Neural crest cell (in vitro differentiated cells): ENCODE measurements at places on chromosomes 1 and 21.
A peak's percentile ranks its signal among the peaks of the same experiment; 100 is the strongest.

DNA sequence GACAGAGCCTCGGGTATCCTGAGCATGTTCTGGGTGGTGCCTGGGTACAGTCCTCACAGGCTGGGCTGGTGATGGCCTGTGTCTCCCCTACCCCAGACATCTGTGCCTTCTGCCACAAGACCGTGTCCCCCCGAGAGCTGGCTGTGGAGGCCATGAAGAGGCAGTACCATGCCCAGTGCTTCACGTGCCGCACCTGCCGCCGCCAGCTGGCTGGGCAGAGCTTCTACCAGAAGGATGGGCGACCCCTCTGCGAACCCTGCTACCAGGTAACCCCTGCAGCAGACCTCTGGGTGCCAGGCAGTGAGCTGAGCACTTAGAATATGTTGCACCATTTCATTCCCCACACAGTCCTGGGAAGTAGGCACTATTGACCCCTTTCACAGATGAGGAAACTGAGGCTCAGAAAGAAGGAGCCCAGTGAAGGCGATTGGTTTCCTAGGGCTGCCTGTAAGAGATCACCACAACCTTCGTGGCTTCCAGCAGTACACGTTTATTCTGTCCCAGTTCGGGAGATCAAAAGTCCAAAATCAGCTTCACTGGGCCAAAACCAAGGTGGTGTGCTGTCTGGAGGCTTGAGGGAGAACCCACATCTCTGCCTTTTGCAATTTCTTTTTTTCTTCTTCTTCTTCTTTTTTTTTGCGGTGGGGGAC is 11.8 kb downstream of the FBLIM1 start:
- H3K27me3 ChIP-seq, result no peaks in the 10 kb centered on the region
- peaks cover 2% of the 10 kb centered on the region for H3K36me3 ChIP-seq
- H3K4me3 ChIP-seq, result no peak overlapping the region
- no peak overlapping the region for H3K27ac ChIP-seq
- no peaks in the 10 kb centered on the region for H3K4me1 ChIP-seq
- no peak for DNase-seq

- H3K4me3 ChIP-seq, result peak overlapping the region; percentile 90
- H3K27me3 ChIP-seq, result no peaks in the 10 kb centered on the region
- peaks cover 17% of the 10 kb centered on the region for H3K4me1 ChIP-seq
- H3K36me3 ChIP-seq, result peaks cover 3% of the 10 kb centered on the region
Measured at GRCh38 chr1:153945131-153945794, 1.3 kb downstream of the DENND4B start.

GRCh38 chr1:172388490-172388889 is 32.0 kb upstream of the C1orf105 start:
- peaks cover 45% of the 10 kb centered on the region for H3K4me1 ChIP-seq
- H3K27me3 ChIP-seq, result no peaks in the 10 kb centered on the region
- no peaks in the 10 kb centered on the region for H3K36me3 ChIP-seq
- no peak for DNase-seq
- H3K4me3 ChIP-seq, result no peak overlapping the region
- no peak overlapping the region for H3K27ac ChIP-seq

DNA sequence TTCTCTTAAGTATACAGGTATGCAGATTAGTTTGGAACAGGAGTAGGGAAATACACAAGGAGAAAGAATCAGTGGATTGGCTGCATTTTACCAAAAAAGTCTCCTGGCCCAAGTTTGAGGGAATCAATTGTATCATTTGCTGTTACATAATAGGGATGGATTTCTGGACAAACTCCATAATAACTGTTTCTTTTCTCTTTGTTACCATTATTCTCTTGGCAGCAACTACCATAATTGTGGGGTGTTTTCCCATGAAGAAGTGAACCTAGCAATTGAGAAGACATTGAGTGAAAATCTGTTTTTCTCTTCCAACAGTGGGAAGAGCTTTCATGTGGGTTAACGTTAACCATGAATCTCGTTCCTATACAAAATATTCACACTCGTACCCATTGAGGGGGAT is 46.4 kb upstream of the DPT start:
- no peaks in the 10 kb centered on the region for H3K4me1 ChIP-seq
- H3K4me3 ChIP-seq, result no peak overlapping the region
- peaks cover under 1% of the 10 kb centered on the region for H3K27me3 ChIP-seq
- no peak overlapping the region for H3K27ac ChIP-seq

- no peaks in the 10 kb centered on the region for H3K36me3 ChIP-seq
- no peak for DNase-seq
- no peaks in the 10 kb centered on the region for H3K27me3 ChIP-seq
- H3K4me3 ChIP-seq, result no peak overlapping the region
- peaks cover 3% of the 10 kb centered on the region for H3K4me1 ChIP-seq
Measured at GRCh38 chr1:60470246-60470645, 396.7 kb upstream of the C1orf87 start.

DNA sequence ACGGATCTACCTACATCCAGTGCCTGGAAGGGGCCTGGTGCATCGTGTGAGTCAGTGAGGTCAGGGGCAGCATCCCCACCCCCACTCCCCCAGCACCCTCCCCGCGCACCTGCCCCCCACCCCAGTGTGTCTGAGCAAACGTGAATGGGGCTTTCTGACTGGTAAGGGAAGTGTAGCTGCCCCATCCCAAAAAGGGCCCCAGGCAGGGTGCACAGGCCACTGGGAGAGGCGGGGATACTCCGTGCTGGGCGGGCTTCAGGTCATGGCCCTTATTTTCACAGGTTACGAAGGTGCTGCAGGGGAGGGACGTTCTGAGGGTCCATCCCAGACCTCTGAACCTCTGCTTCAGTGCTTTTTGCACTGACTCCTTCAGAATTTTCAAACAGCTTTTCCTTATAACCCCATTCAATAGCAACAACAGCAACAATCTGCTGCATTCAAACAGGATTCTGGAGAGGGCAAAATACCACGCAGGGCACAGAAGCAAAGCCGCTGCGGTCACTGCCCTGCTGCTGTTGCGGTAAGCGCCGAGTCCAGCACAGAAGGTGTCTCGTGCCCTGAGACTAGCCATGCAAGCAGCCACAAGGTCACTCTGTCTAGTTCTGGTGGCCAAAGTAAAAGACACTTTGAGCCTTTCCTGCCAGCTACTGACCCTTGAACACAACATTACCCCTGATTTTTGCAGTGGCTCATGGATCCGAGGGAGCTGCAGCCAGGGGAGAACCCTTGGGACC is 10.3 kb downstream of the TTC34 start:
- no peak overlapping the region for H3K4me3 ChIP-seq
- no peak overlapping the region for H3K27ac ChIP-seq
- no peak for DNase-seq

GRCh38 chr1:115340879-115341278 is 2.8 kb upstream of the NGF start:
- peaks cover 72% of the 10 kb centered on the region for H3K27me3 ChIP-seq
- H3K4me1 ChIP-seq, result peaks cover 22% of the 10 kb centered on the region
- no peak for DNase-seq
- no peaks in the 10 kb centered on the region for H3K36me3 ChIP-seq
- no peak overlapping the region for H3K27ac ChIP-seq

- H3K4me3 ChIP-seq, result no peak overlapping the region
- no peak overlapping the region for H3K27ac ChIP-seq
- H3K27me3 ChIP-seq, result no peaks in the 10 kb centered on the region
- no peaks in the 10 kb centered on the region for H3K4me1 ChIP-seq
Measured at GRCh38 chr1:82269431-82269830, 468.7 kb downstream of the ADGRL2 start.

GRCh38 chr1:39539252-39539790 is 37.3 kb downstream of the PABPC4 start:
- H3K4me3 ChIP-seq, result no peak overlapping the region
- H3K36me3 ChIP-seq, result peaks cover 6% of the 10 kb centered on the region
- H3K4me1 ChIP-seq, result no peaks in the 10 kb centered on the region
- no peak overlapping the region for H3K27ac ChIP-seq

- H3K36me3 ChIP-seq, result peaks cover 7% of the 10 kb centered on the region
- no peaks in the 10 kb centered on the region for H3K27me3 ChIP-seq
- DNase-seq, result no peak
- H3K27ac ChIP-seq, result no peak overlapping the region
- H3K4me3 ChIP-seq, result no peak overlapping the region
Measured at GRCh38 chr1:59333626-59334277, 36.9 kb downstream of the FGGY start.

DNA sequence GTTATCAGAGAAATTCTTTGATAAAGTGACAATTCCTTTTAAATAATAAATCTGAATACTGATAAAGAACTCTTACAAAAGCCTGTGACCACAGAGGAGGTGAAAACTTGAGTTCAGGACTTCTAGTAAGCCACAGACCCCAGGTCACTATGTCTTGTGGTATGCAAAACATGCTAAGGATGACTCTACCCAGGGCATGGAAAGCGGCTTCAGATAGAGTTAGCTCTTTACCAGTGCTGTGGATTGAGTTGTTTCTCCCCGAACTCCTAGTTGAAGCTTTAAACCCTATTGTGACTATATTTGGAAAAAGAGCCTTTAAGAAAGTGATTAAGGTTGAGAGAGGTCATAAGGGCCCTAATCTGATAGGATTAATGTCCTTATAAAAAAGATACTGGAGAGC is 42.3 kb downstream of the HLX start:
- H3K4me1 ChIP-seq, result no peaks in the 10 kb centered on the region
- peaks cover 48% of the 10 kb centered on the region for H3K27me3 ChIP-seq
- no peak overlapping the region for H3K27ac ChIP-seq
- H3K4me3 ChIP-seq, result no peak overlapping the region
- no peak for DNase-seq
- H3K36me3 ChIP-seq, result no peaks in the 10 kb centered on the region
